ENCODE measurements at places on chromosomes 5 and 9. TPM values are rescaled to one million over a fixed set of nuclear protein-coding genes. Genes with fewer than 3 reads are reported as not detected.

Gene DRD1
- 0.06 TPM for total RNA-seq

Gene DMRT2
- 1.7 TPM for total RNA-seq

Gene EGFLAM
- 12.0 TPM for total RNA-seq

Gene TMEM141
- 127 TPM for total RNA-seq

Gene MED27
- 33.7 TPM for total RNA-seq

Gene GABRG2
- 2.0 TPM for total RNA-seq

Gene ZBTB26
- total RNA-seq = 23.1 TPM

Gene CORO2A
- total RNA-seq = 50.5 TPM

Gene ARAP3
- total RNA-seq = 4.0 TPM

Gene MYOT
- total RNA-seq = 0.79 TPM

Gene CDC20B
- total RNA-seq = 4.8 TPM

Gene GNPDA1
- total RNA-seq = 49.4 TPM
